ENCODE measurements at places on chromosomes 3 and 15. TPM values are rescaled to one million over a fixed set of nuclear protein-coding genes. Genes with fewer than 3 reads are reported as not detected.
A peak's percentile ranks its signal among the peaks of the same experiment; 100 is the strongest.

Gene CYP8B1
- polyA plus RNA-seq: not detected

Gene RBP2
- polyA plus RNA-seq: not detected

Gene IL20RB
- 4.0 TPM for polyA plus RNA-seq

Gene IL17RB
- 0.36 TPM for polyA plus RNA-seq

Gene GTF2A2
- 10.8 TPM for polyA plus RNA-seq

Gene MAGI1
- polyA plus RNA-seq: 14.4 TPM

Gene STRIT1
- not detected for polyA plus RNA-seq

Gene NKIRAS1
- 11.8 TPM for polyA plus RNA-seq

Gene COPS2
- polyA plus RNA-seq: 71.0 TPM

Gene CD276
- 107 TPM for polyA plus RNA-seq

Gene OR5K2
- not detected for polyA plus RNA-seq

Gene CCR5
- not detected for polyA plus RNA-seq

DNA sequence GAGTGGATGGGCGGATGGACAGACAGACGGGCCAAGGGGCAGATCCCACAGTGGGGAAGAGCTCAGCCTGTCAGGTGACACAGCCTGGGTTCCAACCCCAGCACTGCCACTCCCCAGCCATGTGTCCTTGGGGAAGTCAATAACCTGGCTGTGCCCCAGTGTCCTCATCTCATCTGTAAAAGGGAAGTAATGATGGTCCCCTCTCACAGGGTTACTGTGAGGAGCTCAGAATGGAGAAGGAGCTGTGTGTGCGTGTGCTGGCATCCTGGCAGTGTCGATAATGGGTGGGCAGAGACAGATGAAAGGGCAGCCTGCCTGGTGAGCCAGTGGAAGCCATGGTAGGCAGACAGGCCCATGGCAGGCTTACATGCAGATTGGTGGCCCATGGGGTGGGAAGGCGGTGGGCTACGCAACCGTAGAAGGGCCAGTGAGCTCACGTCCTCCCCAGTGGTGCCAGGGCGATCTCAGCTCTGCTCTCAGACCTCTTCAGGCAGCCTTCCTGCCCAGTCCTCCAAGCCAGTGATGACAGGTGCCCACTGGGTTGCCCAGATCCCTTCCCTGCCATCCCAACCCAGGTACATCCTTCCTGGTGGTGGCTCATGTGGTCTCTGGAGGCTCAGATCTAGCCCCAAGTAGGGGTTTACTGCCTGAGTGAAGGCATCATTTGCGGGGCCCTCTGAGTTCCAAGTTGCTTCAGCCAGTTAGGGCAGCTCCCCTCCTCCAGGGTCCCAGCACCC is 2.3 kb upstream of the DNAJB8 start:
- no peak for DNase-seq

- no peak for DNase-seq
Measured at GRCh38 chr3:17195192-17195611, 310.4 kb downstream of the PLCL2 start.

DNA sequence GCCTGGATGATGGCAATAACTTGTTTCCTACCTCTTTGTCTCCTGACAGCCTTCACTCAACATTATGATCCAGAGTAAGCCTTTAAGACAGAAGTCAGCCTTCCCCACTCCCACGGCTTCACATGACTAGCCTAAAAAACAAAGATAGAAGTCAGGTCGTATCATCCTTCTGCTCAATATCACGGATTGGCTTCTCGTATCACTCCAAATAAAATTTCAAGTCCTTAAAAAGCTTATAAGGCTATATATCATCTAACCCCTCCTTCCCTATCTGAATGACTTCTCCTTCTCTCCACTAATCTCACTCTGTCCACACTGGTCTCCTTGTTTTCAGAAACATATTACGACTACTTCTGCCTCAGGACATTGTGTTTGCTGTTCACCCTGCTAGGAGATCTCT is 47.7 kb upstream of the AP4E1 start:
- DNase-seq: no peak

- no peak for DNase-seq
Measured at GRCh38 chr15:48374472-48374871, 43.2 kb downstream of the DUT start.

- DNase-seq: no peak
Measured at GRCh38 chr3:102248981-102249705, 185.7 kb upstream of the ZPLD1 start.

DNA sequence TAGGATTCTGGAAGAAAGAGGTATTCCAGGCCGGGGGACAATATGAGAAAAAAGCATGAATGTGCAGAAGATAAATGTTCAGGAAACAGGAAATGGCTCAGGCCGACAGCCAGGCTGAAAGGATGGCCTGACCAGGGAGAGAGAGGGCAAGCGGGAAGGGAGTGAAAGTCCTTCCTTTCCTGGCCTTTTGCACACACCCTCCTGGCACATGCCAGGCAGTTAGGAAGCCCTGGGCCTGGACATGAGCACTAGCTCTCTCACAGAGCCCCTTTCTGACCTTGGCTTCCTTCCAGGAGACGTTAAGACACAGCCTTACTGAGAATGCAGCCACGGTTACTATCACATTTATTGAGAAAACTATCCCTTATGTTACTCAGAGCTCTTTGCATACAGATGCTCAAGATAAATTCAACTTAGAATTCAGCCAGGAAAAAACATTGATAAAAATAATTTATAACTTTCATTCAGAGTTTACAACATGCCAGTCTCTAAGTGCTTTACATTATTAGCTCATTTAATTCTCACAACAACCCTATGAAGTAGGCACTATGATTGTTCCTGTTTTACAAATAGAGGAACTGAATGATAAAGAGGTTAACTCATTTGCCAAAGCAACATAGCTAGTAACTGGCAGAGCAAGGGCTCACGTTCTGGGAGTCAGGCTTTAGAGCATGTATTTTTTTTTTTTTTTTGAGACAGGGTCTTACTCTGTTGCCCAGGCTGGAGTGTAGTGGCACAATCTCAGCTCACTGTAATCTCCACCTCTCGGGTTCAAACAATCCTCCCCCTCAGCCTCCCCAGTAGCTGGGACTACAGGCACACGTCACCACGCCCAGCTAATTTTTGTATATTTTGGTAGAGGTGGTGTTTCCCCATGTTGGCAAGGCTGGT is 39.4 kb upstream of the SMAD3 start:
- no peak for DNase-seq

- DNase-seq: no peak
Measured at GRCh38 chr15:52004806-52005205, 14.2 kb upstream of the MAPK6 start.

- DNase-seq: peak; percentile 82
Measured at GRCh38 chr3:32421991-32422859, 30.6 kb downstream of the CMTM7 start.

- no peak for DNase-seq
Measured at GRCh38 chr3:45544717-45545296, 49.7 kb upstream of the LIMD1 start.

GRCh38 chr3:187987924-187988323 is 166.0 kb upstream of the LPP start:
- no peak for DNase-seq

DNA sequence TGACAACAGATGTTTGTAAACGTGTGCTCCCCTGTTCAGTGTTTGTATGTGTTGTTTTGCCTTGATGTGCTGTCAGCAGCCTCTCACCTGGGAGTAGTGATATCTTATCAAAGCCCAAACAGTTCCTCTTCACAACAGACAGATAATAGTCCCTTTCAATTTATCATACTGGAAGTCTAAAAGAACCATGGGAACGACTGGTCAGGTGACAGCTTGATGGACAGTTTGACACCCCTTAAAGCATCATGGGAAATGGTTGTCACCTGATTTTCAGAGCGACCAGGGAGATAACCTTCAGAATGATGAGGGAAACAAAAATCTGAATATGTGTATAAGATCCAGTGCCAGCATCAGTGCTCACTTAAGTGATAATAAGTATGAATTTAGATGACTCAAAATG is 146.3 kb upstream of the SOX2 start:
- no peak for DNase-seq

DNA sequence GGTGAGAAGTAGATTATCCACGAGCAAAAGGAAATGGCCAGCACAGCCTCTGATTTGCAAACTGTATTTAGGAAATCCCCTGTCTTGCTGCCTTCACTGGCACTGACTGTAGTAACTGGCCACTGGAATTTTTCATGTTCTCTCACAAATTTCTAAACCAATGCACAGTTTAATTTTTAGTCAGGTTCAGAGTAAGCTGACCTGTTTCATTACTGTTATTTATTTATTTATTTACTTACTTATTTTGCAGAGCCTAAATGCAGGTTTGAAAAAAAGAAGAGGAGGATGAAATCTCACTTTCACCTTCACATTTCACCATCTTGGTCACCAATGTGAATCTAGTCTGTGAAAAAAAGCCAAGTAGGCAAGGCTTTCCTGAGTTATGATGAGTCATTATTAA is 291.0 kb downstream of the PLOD2 start:
- DNase-seq: no peak

GRCh38 chr3:436053-436452 is 239.5 kb downstream of the CHL1 start:
- no peak for DNase-seq

GRCh38 chr3:178966299-178967176 is 105.1 kb downstream of the ZMAT3 start:
- no peak for DNase-seq

- DNase-seq: no peak
Measured at GRCh38 chr3:151501923-151502632, 41.2 kb upstream of the IGSF10 start.

DNA sequence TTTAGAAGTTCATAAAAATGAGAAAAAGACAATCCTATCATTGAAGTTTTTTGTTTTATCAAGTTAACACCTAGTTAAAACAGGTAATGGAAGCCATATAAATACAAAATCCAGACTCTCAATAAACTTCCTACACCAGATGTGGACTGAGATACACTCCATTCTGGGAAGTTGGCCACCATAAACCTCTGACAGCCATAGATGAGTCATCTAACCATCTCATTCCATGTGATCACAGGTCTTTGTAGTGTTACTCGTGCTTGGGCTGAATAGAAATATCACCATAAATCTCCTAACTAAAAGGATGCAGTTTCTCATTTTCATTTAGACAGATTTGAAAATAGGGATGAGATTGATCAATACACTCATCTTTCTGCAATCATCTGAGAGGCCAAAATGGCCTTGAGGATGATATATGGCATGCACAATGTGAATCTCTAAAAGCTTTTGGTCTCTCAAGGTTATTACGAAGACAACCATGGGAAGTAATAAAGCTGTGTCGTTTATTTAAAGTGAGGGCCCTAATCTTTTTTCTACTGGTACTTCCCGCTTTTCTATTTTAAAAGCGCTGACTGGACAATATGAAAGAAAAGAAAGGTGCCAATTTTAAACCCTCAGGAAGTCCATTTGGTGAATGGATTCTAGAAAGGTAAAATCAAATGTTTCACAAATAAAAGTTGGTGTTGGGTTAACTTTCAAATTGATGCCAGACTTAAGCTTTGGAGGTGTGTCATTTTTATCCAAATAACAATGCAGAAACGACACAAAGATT is 155.5 kb downstream of the POLR2M start:
- DNase-seq: peak; percentile 65

- no peak for DNase-seq
Measured at GRCh38 chr15:71542836-71543235, 267.5 kb upstream of the NR2E3 start.

DNA sequence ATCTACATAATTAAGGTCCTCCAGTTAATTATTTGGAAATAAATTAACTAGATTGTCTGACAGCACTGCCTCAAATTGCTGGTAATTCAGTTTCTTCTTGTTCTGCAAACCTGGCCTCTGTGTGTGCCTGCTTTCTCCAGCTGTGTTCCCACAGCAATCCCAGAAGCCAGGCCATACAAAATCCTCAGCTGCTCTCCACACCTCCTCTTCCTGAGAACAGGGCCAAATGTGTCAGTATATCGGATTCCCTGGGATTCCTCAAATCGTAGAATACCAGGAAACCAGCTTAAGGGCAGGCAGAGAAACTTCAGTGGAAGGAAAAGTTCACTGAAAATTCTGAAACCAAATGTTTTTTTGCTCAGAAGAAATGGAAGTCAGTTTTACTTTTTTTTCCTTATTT is 261.4 kb downstream of the ZMAT3 start:
- DNase-seq: no peak

DNA sequence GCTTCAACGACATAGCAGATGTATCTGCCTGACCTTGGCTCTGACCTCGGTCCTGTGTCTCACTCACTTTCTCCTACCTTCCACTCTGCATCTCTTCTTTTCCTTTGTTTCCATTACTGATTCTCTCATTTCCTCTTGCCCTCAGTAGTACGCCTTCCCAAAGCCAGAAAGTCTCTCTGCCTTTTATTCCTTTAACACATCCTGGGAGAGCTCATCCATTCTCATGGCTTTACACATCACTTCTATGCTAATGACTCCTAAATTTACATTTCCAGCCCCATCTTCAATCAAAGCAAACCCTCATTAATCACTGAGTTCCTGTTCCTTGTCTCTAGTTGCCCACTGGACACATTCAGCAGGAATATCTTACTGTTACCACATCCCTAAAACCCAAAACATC is 938.6 kb downstream of the NTRK3 start:
- DNase-seq: no peak

DNA sequence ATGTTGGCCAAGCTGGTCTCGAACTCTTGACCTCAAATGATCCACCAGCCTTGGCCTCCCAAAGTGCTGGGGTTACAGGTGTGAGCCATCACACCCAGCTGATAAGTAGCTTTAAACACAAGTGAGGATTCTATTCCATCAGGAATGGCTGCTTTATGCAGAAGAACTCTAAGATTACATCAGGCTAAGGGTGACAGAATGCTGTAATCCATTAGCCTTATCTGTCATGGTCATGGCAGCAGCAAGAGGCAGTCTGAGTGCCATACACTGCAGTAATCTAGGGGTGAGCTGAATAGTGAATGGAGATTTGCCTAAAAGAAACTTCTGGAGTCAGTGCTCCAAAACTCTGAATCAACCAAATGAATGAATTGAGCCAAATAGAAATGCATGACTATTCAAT is 39.6 kb downstream of the LIPC start:
- no peak for DNase-seq

DNA sequence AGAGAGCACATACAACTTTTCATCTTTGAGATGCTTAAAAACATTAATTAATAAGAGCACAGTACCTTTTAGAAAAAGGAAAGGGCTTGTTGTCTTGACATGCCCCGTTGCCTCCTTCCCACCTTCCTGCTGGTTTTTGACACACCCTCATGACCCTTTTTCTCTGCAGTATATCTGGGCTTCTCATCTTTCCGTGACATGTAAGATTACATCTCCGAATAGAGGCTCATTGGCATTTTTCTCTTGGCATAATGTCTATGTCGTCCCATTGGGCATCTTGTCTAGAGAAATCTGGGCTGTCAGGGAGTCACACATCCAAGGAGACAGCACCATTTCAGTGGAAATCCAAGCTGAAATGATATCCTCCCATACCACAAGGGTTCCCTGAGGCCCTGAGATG is 64.1 kb downstream of the LRTM1 start:
- DNase-seq: no peak

DNA sequence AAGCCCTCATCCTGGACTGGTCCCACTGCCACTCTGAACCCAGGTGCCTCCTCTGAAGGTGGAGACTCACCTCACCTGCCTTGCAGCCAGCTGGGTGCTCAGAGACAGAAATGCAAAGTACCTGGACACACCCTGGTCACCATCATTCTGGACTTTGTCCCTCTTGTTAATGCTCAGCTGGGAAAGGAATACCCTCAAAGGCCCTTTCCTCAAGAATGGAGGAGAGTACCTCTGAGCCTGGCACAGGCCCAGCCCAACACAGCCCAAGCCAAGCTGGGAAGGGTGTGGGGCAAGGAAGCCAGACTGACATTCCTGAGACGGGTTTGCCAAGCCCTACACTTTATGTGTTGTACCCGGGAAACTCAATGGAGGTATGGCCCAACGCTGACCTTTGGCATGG is 983 bp upstream of the ALAS1 start:
- DNase-seq: no peak
